ENCODE measurements at places on chromosomes 4 and X.

DNA sequence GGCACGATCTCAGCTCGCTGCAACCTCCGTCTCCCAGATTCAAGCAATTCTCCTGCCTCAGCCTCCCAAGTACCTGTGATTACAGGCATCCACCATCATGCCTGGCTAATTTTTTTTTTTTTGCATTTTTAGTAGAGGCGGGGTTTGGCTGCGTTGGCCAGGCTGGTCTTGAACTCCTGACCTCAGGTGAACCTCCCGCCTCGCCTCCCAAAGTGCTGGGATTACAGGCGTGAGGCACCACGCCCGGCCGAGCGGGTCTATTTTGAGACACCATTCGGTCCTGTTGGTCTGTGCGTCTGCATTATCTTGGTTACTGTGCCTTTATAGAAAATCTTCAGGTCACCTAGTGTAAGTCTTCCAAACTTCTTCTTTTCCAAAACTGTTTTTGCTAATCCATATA is 21.7 kb upstream of the RGS12 start:
- no peak for DNase-seq

DNA sequence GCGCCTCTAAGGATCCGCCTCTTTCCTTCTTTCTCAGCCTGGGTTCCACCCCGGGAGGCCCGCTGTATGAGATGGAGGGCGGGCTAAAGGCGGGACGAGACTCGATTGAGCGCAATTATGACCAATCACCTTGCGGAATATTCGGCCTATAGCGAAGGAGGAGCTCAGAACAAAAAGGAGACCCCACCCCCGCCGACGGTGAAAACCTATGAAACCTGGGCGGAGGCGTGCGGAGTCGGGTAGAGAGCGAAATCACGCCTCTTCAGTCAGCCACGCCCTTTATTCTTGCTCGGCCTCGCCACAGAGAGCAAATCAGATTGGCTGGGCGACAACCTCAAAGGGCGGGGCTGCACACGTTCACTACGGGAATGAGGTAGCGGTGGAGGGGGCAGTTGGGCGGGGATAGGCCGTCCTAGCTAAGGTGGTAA is 615 bp upstream of the CDK16 start:
- DNase-seq, result peak; percentile 98

DNA sequence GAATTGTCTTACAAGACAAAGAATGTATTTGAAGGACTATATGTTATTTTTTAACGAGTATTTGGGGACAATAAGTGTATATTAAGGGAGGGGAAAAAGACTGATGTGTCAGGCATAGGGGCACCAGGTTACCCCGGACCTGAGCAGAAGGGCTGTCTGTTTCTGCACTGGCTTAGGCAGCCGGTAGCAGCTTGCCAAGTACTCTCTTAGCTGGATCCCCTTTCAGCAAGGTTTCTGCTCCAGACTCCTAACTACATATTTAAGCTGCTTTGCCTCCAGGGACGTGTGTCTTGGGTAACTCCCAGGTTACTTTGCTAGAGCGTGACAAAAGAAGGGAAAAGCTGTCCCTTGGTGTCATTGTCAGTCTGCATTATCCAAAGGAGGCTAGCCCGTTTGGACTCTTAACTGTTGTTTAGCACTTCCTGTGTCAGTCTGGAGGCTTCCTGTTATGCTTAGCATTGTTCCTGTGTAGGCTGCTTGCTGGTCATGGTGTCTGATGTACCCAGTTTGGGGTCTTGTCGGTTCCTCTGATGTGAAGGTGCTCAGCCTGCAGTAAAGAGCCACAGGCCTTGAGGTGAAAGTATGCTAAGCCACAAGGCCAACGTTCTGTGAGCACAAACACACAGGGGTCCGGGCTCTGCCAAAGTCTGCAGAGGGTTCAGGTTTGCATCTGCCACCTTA is 11.6 kb downstream of the CXCR3 start:
- peak; percentile 50 for DNase-seq

DNA sequence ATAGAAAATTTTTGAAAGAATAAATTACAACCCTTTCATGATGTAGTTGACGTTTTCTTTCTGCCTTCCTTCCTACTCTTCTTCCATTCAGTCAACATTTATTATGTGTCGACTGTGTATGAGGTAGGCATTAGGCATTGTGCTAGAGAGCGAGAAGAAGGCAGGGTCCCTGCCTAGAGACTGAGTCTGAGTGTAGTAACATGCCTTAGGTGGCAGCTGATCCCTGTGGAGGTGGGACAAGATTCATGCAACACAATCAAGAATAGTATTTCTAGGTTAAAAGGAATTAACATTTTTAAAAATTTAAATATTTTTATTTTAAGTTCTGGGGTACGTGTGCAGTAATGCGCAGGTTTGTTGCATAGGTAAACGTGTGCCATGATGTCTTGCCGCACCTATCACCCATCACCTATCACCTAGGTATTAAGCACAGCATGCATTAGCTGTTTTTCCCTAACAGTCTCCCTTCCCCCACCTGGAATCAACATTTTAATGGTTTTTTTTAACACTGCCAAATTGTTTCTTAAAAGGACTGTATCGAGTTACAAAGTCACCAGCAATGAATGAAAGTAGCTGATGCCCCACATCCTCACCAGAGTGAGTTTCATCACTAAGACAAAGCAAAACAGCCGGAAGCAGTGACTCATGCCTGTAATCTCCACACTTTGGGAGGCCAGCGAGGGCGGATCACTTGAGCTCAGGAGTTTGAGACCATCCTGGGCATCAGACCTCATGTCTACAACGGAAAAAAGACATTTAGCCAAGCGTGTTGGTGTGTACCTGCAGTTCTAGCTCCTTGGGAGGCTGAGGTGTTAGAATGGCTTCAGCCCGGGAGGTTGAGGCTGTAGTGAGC is 84.0 kb downstream of the WWC2 start:
- DNase-seq, result peak; percentile 94

GRCh38 chrX:19625612-19626011 is 110.3 kb upstream of the MAP3K15 start:
- no peak for DNase-seq

DNA sequence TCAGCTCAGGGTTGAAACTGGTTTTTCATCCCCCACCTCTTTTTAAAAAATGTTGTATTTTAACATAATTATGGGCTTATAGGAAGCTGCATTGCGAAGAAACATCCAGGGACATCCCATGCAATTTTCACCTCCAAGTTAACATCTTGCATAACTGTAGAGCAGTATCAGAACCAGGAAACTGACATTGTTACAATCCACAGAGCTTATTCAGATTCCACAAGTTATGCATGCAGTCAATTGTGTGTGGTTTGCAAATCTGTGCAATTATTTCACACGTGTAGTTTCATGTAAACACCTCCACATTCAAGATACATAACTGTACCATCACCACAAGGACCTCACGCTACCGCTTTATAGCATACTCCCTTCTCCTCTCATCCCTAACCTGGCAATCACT is 97.5 kb upstream of the GATB start:
- no peak for DNase-seq

GRCh38 chr4:185792384-185793115 is 19.4 kb downstream of the SORBS2 start:
- peak; percentile 99 for DNase-seq

- no peak for DNase-seq
Measured at GRCh38 chr4:79827283-79827682, 245.7 kb downstream of the ANTXR2 start.

DNA sequence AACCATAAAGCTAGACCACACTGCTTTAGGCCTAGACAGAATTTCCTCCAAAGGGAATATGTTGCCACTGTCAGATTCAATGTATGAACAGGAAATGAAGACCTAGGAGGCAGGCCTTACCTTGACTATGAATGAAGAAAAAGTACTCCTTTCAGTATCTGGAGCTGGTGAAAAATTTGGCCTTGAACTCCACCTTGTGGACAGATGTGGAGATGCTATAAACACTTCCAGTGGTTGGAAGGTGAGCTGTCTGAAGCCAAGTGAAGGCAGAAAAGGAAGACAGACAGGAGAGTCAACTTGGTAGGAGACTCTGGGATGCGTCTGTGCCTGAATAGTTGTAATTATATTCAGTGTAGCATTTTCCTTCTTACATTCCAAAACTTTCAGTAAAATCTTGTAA is 17.2 kb downstream of the SPIN3 start:
- peak; percentile 48 for DNase-seq

DNA sequence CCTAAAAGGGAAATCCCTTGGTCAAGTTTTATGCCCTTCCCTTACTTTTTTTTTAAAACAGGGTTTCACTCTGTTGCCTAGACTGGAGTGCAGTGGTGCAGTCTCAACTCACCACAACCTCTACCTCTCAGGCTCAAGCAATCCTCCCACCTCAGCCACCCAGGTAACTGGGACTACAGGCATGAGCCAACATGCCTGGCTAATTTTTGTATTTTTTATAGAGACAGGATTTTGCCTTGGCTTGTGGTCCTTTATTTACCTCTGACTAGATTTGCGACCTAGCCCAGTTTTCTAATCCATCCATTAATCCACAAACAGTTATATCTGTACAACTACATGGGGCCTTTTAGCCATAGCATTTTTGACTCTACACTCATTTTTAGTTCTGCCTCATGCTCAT is 23.7 kb downstream of the CDS1 start:
- DNase-seq, result no peak

DNA sequence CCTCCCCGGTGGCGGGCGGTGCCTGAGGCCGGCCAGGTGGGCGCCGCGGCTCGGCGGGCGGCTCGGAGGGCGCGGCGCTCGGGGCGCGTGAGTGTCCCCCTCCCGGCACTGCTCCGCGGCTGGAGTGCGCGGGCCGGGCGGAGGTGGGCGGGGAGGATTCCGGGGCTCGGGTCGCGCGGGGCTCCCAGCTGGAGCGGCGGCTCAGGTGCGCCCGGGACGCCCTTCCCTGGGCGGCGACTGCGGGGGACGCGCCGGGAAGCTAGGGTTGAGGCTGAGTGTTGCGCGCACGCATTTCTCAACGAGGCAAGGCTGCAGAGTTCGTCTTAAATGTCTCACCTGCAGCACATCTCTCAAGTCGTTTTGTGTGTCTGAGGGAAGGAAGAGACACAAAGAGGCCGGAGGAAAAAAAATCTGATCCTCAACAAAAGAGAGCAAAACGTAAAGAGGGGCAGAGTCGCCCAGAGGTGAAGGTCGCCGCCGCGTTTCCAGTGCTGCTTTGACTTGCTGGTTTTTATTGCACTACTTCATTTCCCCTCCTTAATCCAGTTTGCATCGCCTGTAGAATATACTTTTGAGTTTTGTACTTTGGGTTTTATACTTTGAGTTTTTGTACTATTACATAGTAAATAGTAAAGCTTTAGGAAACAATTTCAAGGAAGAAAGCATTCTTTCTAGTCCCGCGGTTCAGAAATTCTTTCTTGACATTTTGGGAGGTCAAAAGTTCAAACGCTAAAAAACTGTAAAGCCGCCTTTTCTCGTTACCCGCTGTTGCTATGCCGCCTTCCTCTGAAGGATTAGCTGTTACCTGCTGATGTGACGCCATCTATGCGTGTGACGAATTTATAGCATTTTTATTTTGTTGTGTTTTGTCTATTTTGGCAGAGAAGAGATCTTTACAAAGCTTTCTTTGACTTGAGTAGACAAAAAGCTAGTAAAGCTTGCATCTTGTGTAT is 106.5 kb upstream of the STOX2 start:
- no peak for DNase-seq

- no peak for DNase-seq
Measured at GRCh38 chr4:174583056-174583455, 60.8 kb upstream of the HPGD start.

- no peak for DNase-seq
Measured at GRCh38 chr4:34676400-34676799, 1567.9 kb downstream of the ARAP2 start.

- DNase-seq, result no peak
Measured at GRCh38 chr4:5532100-5532499, 176.3 kb downstream of the EVC2 start.

DNA sequence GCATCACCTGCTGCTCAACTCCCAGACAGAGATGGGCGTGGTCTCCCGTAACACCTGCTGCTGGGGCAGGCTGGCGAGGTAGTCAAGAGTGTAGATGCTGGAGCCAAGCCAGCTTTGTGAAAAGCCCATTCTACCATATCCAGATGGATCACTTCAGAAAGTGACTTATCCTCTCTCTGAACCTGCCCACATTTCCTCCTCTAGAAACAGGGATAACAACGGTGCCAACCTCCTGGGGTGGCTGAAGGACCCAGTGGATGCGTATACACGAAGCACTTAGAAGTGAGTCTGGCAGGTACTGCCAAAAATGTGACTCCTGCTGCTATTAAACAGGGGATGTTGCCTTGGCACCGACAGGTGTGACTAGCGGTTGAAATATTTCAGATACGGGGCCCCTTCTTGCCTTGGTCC is 95.8 kb downstream of the SORBS2 start:
- DNase-seq, result no peak

- DNase-seq, result no peak
Measured at GRCh38 chr4:125115476-125115875, 199.3 kb upstream of the FAT4 start.

DNA sequence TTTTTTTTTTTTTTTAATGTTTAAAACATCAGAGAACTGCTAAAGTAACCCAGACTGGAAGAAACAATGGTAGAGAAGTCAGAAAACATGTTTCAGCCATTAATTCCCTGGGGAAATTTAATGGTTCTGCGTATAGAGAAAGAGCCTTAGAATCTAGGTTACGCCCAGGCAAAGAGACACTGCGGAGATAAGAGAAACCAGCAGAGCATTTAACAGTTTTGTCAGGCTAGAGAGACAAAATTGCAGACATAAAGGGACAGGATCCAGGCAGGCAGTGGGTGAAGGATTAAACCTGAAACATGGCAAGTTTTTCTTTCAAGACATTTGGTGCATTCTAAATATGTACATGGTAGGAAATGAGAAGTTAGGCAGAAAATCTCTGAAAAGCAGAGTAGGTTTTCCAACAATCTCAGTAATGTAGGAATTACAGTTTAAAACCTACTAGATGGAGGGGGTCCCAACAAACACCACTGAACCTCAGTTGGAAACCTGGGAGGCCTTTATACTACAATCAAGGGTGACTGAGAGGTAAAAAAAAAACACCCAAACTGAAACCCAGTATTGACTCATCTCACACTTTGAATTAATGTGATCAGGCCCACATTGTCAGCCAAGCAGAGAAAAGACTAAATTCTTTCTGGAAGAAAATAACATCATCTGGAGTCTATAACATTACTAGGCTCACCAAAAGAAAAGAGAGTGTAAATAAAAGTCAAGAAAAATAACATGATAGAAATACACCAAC is 254.2 kb upstream of the NWD2 start:
- no peak for DNase-seq

DNA sequence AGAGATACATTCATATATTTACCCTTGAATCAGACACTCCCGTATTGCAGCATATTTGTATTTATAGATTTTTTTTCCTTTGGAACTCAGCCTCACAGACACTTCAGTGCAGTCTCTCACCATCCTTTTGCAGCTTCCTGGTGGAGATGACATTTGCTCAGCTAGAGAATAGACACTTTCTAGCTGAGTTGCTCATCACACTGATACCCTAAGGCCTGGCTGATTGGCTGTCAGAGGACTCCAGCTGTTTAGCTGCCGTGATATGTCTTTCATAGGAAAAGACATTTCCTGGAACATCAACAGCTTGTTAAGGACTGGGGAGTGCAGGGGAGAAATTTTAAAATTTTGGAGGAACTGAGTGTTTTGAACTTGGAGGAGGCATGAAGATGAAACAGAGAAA is 429.6 kb downstream of the SMARCA1 start:
- DNase-seq, result no peak

GRCh38 chr4:182201871-182202270 is 41.3 kb upstream of the TENM3 start:
- DNase-seq, result no peak
